ENCODE measurements at places on chromosomes 4 and X. TPM values are rescaled to one million over a fixed set of nuclear protein-coding genes. Genes with fewer than 3 reads are reported as not detected.

EMCN gene
- total RNA-seq: 0.22 TPM

GRCh38 chrX:6681521-6682145, 146.7 kb upstream of the VCX3A start:
- H3K27ac ChIP-seq: no peak overlapping the region
- H3K4me1 ChIP-seq: no peaks in the 10 kb centered on the region
- H3K36me3 ChIP-seq: no peaks in the 10 kb centered on the region

DNA sequence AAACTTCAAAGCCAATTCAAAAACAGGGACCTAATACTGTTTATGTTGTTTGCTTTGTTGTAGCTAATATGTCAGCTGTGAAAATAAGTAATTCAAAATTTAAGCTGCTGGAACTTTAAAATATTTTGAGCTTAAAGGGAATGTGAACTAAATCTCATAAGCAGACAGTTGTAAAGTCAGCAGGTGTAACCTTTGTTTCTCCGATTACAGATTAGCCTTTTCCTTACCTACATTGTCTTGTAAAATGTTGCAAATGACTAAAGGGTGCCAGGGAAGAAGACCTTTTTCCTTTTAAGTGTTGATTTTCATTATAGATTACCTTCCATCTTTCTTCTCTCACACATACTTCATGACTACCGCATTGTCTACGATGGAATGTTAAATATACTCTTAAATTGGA, 405.1 kb downstream of the KCNIP4 start:
- H3K27me3 ChIP-seq: no peaks in the 10 kb centered on the region
- no peaks in the 10 kb centered on the region for H3K36me3 ChIP-seq
- no peak overlapping the region for H3K4me3 ChIP-seq
- no peak for DNase-seq

DNA sequence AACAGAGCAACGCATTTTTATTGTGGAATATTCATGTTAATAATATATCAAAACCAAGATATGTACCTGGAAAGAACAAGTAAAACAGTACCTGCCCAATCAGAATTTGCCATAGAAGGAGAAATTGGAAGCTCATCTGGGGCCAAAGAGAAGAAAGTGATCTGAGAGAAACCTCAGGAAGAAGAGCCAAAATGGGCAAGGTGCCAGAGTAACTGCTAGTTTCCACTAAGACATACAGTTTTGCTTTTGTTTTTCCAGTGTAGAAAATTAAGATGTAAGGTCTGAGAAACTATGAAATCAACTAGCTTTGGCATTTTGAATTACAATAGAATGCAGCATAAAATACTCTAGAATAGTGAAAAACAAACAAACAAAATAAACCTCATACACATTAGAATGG, 2201.2 kb downstream of the ARAP2 start:
- no peaks in the 10 kb centered on the region for H3K36me3 ChIP-seq
- H3K27ac ChIP-seq: no peak overlapping the region
- H3K4me3 ChIP-seq: no peak overlapping the region
- no peak for DNase-seq
- no peaks in the 10 kb centered on the region for H3K27me3 ChIP-seq

DNA sequence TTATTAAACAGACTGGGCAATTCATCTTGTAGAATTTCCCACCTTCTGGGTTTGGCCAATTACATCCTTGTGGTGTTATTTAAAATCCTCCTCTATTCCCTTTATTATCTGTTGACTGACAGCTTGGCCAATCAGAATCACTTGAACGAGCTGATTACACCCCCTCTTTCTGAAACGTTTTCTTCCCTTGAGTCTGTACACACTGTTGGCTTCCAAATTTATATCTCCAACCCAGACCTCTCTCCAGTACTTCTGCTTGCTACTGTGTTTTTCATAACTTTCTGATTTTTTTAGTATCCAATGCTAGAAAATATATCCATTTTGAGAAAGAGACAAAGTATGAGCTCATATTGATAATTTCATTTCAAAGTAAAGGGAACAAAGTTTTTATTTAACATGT, 14.8 kb downstream of the CD38 start:
- H3K4me3 ChIP-seq: no peak overlapping the region
- H3K36me3 ChIP-seq: no peaks in the 10 kb centered on the region
- no peak overlapping the region for H3K27ac ChIP-seq
- DNase-seq: no peak

DNA sequence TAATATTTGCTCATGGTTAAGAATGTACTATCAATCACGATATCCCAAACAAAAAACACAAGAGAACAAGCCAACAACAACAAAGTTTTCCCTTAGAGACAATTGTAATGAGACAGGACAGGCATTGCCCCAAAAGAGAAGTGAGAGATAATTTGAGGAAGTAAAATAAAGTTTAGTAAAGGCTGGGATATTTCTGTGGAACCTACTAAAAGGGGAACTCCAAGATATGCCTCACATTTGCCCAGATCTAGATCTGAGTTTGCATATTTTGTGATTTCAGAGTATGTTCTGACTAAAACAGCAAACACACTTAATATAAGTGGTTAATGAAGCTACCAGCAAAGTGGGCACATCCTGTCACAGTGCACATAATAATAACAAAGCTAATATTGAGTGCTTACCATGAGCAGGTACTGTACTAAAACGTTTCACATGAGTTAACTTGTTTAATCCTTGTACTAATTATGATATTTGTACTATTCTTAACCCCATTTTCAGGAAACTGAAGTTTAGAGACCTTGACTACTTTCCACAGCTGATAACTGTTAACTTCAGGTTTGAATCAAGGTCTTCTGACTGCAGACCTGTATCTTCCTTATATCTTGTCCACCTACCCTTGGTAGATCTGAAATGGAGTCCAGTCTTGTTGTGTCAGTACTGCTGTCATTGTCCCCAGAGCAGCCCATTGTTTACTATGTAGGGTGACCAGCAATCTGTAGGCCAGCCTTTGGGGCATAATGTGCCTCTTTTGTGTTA, 26.0 kb upstream of the BMP2K start:
- H3K4me3 ChIP-seq: no peak overlapping the region
- H3K27me3 ChIP-seq: no peaks in the 10 kb centered on the region
- H3K36me3 ChIP-seq: no peaks in the 10 kb centered on the region
- H3K4me1 ChIP-seq: peaks cover 25% of the 10 kb centered on the region
- no peak for DNase-seq

- no peaks in the 10 kb centered on the region for H3K36me3 ChIP-seq
- no peaks in the 10 kb centered on the region for H3K27me3 ChIP-seq
- no peaks in the 10 kb centered on the region for H3K4me1 ChIP-seq
- no peak for DNase-seq
- no peak overlapping the region for H3K27ac ChIP-seq
These were observed 10.1 kb upstream of the RNF4 start for GRCh38 chr4:2458546-2459491.
